ENCODE measurements at places on chromosomes 16 and 17.

DNA sequence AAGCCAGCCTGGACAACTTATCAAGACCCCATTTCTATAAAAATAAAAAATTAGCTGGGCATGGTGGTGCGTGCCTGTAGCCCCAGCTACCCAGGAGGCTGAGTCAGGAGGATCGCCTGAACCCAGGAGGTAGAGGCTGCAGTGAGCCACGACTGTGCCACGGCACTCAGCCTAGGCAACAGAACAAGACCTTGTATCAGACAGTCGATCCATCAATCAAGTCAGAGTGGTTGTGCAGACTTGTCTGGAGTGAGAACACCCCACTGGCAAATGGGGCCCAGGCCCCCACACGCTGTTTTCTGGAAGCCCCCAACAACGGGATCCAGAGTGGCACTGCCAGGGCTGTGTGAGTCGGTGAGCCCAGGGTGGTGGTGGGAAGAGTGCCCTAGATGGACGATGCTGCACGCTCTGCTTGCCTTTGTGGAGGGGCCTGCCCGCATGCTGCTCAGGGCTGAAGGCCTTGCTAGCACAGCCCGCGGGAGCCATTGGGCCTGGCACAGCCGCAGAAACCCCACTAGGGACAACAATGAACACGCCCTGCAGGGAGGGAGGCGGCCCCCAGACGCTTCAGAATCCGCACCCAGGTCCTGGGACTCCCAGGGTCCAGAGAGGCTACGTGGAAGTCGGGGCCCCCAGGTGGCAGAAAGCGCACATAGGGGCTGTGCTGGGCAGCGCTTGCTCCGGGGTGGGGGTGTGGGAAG lies 80.1 kb upstream of the GNG13 start:
- DNase-seq: no peak

DNA sequence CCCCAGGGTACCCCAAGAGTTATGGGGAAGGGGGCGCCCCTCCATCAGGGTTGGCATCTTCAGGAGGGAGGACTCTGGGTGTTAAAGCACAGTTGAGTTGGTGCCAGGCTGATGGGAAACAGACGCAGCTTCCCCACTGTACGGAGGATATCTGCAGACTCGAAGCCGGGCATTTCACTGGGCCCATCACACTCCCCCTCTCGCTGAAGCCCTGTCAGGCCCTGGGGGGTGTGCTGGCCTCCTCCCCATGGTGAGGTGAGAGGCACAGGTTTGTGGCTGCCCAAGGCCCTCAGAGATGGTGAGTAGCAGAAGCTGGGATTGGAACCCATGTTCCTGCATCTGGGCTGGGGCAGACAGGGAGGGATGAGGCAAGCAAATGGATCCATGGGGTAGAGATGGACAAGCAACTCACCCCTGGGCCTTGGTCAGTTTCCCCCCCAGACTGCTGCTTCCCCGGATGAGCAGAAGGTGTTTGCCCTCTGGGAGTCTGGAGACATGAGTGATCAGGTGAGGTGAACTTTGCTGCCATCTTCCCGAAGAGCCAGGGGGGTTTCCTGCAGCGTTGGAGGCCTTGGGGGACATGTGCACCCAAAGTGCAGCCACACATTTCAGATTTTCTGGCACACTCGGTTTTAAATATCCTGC lies 31.0 kb downstream of the POLR3E start:
- DNase-seq: no peak

DNA sequence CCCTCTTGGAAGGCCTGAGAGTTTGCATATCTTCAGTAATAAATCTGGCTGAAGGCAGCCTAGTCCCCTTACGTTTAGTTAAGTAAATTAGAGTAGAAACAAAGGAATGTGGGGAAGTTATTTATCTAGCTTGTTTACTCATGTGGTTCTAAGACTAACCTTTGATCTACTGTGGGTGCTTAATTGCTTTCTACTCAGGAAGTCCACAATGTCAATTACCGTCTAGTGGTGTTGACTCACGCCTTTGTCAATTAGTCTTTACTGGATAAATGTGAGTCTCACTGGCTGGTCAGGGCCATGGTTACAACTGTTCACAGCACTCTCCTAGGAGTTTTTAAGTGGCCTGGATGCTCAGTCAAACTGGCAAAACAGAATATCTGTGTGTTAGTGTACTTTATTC lies 2338.4 kb downstream of the TP53TG3F start:
- DNase-seq: no peak

DNA sequence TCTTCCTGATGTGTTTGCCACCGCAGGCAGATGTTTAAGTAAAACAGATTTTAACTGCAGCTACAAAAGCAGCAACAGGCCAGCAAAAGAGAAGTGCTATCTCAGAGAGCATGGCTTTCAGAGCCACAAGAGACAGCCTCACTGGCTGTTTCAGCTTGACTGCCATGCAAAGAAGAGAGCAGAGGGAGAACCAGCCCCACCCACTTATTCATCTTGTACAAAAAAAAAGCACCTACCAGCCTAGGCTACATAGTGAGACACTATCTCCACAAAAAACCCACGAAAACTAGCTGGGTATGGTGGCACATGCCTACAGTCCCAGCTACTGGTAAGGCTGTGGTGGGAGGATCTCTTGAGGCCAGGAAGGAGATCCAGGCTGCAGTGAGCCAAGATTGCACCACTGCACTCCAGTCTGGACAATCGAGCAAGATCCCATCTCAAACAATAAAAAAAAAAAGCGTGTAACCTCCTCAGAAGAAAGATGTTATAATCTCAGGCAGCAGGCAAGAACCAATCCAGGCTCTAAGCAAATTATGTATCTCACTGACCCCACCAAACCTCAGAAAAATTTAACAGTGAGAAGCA lies 30.0 kb downstream of the STH start:
- DNase-seq: no peak

GRCh38 chr16:1443403-1443973 lies 868 bp downstream of the CCDC154 start:
- no peak for DNase-seq

DNA sequence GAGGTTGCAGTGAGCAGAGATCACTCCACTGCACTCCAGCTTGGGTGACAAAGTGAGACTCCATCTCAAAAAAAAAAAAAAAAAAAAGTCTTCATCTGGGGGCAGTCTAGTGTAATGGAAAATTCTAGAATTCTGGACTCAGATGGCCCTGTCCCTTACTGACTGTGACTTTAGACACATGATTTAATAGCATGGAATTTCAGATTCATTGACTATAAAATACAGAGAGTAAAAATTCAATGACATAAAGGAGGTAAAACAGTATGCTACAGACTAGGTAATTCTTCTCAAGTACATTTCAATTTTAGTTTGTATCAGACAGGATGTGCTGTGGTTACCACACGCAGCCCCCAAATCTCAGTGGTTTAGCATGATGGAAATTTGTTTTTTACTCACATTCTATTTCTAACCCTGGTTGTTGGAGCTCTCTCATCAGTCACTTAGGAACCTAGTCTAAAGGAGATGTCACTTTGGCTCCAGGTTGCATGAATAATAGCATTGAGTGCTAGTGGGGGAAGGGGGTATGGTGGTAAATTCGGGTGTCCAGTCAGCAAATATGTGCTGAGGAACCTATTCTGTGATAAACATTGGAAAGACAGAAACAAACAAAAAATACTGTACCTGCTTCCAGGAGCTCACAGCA lies 444.0 kb downstream of the XYLT1 start:
- no peak for DNase-seq

DNA sequence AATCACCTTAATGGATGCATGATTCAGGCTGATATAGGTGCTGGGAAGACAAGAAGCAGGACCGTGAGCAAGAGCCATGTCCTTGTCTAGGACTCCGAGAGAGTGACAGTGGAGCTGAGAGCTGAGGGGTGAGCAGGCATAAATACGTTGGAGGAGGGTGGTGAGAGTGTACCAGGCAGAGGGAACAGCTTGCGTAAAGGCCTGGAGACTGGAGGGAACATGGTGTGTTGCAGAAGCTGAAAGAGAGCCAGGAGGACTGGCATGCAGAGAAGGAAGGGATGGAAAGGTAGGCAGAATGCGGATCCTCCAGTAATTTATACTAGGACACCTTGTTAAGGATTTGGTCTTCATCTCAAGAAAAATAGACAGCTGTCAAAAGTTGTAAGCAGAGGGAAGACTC lies 653.2 kb downstream of the HS3ST4 start:
- DNase-seq: no peak

DNA sequence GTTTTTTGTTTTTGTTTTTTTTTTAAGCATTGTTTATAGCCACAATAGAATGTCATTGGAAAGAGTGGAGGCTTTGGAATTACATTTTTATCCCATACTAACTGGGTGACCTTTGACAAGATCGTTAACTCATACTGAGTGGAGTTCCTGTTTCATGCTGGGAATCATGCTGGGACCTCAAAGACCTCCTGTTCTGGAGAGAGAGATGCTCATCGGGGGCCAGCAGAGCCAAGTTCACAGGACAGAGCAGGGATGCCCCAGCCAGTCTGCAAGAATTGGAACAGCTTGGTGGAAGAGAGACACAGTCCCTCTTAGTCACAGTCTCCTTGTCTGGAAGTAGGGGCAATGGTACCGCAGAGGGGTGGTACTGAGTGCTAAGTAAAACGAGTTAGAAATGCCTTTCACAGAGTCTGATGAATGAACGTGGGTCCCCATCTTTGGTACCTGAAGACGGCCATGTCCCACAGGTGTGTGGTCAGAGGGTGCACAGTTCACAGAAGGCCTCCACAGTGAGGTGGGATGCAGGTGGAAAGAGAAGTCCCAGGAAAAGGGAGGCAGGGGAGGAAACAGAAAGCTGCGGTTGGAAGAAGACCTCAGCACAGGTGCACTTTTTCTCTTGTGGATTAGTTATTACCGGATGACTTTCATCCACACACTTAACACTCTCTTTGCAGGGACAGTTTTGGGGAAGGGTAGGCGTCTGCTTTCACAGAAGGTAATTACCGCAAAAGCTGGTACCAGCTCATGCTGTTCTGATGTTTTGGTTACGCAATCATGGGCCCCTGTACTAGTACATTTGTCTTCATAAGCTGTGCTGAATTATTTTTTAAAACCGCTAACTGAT lies 147.8 kb downstream of the PRKCA start:
- no peak for DNase-seq

DNA sequence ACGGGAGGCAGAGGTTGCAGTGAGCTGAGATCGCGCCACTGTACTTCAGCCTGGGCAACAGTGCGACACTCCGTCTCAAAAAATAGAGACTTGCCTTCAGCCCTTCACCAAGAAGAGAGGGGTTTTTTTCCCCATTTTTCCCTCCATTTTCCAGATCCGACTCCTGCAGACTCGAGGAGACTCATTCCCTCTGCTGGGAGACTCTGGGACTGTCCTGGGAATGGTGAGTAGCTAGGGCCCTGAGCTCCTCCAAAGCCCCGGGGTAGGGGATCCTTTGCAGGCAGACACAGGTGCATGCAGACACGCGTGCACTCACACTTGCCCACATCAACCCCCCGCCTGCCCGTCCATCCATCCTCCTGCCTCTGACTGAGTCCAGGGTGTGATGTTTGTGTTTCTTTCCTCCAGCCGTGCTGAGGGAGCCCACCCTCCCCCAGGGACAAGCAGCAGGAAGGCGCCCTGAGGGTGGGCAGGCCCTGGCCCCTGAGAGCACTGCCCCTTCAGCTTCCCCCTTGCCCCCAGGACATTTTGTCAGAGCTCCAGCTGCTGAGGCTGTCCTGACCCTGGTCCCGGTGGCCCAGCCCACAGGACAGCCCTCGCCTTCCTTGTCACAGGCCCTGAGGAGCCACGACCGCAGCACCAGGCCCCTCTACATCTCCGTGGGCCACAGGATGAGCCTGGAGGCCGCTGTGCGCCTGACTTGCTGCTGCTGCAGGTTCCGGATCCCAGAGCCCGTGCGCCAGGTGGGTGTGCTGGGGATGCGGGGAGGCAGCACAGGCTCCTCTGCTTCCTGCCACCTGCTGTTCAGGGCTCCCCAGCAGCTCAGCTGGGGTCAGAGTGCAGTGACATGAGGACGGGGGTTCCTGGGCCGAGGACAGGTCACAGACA lies 10.2 kb downstream of the ENDOV start:
- DNase-seq: no peak

DNA sequence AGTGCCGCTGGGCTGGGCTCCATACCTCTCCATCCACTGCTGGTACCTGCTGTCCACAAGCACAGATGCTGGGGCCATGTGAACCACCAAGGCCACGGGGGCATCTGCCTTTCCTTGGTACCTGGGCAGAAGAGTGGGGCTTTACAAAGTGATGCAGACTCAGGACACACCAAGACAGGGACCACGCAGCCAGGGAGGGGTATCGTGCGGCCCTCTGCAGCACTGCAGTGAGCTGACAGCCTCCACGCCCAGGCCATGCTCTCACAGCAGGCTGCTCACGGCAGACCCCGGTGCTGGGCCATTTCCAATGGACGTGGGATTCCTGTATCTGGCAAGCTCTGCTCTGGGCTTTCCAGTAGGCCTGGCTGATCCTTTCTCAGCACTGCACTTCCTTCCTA lies 14.4 kb downstream of the ELAC2 start:
- no peak for DNase-seq
